ENCODE measurements at places on chromosomes 5 and 9. TPM values are rescaled to one million over a fixed set of nuclear protein-coding genes. Genes with fewer than 3 reads are reported as not detected.

The LRRC19 gene
- total RNA-seq = under 0.01 TPM

The ACOT12 gene
- 5.0 TPM for total RNA-seq

The UGT3A1 gene
- not detected for total RNA-seq

The NMUR2 gene
- not detected for total RNA-seq

The DRD1 gene
- total RNA-seq = 3.4 TPM

The SKIC3 gene
- 277 TPM for total RNA-seq

The WDR38 gene
- total RNA-seq = not detected

Measured in parietal lobe (tissue), 2 donors.